ENCODE measurements at places on chromosomes 16 and 17. TPM values are rescaled to one million over a fixed set of nuclear protein-coding genes. Genes with fewer than 3 reads are reported as not detected.

DNA sequence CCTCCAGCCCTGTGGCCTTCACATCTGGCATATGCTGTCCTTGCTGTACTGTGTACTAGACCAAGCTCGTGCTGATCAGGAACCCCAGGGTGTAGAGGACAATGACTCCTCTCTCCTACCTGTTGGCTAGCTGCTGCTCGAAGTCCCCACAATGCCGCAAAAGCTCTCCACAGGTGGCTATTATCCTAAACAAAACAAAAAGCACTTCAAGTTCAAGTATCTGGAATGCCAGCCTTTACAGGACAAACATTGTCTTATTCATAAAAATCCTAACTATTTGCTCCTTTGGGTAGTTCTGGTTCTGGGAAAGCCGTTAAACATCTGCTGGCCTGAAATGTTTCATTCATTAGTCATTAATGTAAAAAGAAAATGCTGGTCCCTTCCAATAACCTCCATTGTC, 42.8 kb downstream of the COG7 start:
- no peak for DNase-seq

GRCh38 chr17:67435122-67435521, 58.0 kb downstream of the PITPNC1 start:
- no peak for DNase-seq

Gene PDP2
- total RNA-seq: 5.2 TPM

Gene RAB26
- not detected for total RNA-seq

Gene MARF1
- 29.8 TPM for total RNA-seq

Gene MT1G
- total RNA-seq: not detected

Gene KRTAP2-3
- total RNA-seq: not detected

Measured in gastrocnemius medialis (tissue), 4 donors.